CD4-positive, alpha-beta T cell treated with Interleukin-12 subunit alpha and Interleukin-12 subunit beta, for 1 hour (primary cell): ENCODE measurements at places on chromosomes 6 and 20.
A peak's percentile ranks its signal among the peaks of the same experiment; 100 is the strongest.

- no peak for DNase-seq
Observed at GRCh38 chr20:54364365-54364764, 111.0 kb upstream of the DOK5 start.

DNA sequence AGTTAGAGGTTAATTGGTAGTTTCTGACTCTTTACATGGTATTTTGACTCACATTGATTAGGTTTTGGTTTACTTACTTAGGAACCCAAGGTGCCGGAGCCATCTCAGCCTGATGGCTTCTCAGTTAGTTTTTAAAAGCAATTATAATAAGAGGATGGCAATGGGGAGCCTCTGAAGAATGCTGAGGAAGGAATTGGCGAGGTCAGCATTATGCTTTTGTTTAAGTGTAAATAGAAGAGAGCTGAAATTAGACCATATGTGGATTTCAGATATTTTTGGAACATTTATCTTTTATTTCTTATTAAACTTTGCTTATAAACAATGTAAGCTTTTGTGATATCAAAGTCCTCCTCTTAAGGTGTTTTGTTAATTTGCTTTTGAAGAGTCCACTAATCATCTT is 77.8 kb downstream of the PLCB4 start:
- no peak for DNase-seq

GRCh38 chr20:40008177-40008576 is 680.9 kb downstream of the MAFB start:
- DNase-seq = no peak

DNA sequence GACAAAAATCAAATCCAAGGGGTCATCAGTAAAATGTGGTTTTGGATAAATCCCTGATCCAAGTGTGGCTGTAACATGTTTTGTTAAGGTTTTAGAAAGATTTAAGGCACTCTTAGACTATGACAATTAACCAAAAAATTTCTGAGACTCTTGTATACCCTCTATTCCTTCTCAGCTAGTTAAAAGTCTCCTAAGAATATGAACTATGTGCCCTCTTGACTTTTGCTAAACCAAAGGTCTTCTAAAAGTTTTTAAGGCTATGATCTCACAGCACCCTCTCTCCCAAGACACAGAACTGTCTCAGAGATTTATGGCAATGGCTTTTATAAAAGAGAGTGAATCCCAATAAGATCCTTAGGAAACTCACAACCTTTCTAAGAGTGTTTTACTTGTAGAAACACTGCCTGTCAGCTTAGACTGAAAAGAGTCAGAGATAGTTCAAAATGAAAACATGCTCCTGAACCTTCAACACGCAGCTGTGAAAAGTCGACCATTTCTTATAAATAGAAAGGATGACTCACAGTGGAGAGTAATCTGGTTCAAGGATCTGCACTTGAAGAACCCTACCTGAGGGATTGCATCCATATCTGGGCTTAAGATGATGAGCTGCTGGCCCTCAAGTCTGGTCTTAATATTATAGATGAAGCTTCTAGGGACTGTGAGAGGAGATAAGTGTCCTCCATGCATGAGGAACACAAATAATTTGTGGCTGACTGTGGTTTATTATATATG is 388.4 kb upstream of the GJE1 start:
- no peak for DNase-seq

DNA sequence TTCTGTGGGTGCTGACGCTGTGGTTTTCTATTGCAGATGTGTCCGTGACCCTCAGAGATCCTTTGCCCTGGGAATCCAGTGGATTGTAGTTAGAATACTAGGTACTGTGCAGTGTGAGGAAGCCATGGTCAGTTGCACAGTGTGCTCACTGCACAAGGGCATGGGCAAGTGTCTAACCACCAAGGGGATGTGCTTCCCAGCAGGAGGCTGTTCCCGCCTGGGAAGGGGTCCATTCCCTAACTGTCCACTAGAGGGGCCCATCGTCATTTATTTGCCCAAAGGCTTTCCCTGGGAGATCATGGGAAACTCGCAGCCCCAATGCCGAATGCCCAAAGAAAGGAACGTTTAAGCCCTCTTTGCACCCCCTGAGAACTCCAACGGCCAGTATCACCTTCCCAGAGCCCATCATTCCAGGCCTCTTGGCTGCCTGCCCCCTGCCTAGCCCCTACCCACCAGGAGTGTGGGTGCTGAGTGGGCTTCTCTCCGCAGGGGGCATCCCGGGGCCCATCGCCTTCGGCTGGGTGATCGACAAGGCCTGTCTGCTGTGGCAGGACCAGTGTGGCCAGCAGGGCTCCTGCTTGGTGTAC is 26.2 kb downstream of the SLCO4A1 start:
- DNase-seq = peak; percentile 59

DNA sequence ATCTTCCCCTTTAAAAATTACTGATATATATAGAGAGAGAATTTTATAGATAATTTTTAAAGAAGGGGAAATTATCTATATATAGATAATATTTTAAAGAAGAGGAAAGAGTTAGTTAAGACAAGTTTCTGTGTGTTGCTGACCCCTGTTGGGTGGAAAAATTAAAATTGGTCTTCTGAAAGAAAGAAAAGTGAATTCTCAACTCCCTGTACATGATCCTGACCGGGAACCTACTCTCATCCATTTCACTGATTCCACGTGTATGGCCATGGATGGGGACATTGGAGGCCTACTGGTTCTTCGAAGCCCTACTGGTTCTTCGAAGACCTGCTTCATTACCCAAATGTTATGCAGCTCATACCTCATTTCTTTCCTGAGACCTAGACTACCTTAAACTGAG is 53.0 kb upstream of the TCF21 start:
- no peak for DNase-seq

DNA sequence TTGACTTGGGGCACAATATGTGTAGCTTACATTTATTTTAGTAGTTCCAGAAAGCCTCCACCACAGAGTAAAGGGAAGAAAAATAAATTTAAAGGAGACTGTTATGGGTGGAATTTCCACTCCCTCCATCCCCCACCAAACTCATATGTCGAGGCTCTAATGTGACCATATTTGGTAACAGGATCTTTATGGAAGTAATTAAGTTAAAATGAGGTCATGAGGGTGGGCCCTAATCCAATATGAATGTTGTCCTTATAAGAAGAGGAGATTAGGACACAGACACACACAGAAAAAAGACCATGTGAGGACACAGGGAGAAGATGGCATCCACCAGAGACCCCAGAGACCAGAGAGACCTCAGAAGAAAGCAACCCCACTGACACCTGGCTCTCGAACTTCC is 189.7 kb downstream of the EDN1 start:
- no peak for DNase-seq

DNA sequence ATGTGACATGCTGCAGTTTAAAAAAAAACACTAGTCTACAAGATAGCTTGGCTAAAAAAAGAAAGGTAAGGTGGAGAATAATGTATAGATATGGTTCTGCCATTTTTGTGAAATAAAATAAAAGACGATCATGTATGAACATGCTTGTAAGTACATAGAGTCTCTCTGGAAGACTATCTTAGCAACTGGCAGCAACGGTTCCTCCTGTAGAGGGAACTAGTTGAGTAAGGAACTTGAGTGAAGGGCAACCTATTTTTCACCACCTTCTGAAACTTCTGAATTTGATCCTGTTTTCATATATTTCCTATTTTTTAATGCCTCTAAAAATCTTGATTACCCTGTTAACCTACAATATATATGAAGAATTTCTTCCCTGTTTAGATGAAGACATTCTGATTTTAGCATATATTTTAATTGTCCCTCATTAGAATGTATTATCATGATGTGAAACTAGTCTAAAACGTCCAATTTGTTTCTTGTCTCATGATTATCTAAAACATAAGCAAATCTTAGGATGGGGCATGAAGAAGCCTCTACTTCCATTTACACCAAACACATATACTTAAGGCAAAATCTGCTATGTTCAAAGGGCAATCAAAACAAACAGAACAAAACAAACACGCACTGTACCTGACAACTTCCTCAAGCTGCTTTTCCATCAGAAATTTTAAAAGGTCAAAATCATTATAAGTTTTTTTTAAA is 202.5 kb downstream of the ISM1 start:
- no peak for DNase-seq

- DNase-seq = no peak
Observed at GRCh38 chr6:34020807-34021553, 124.9 kb downstream of the GRM4 start.

- DNase-seq = no peak
Observed at GRCh38 chr6:23388086-23388783, 737.8 kb upstream of the NRSN1 start.

GRCh38 chr20:45701873-45702272 is at the start of gene WFDC13:
Gene WFDC13, plus strand, starts transcription at chr20:45702038. Its CDS starts 86 bp downstream, at chr20:45702124.
- DNase-seq = no peak

GRCh38 chr20:43665466-43666176 is 1.3 kb upstream of the MYBL2 start:
- no peak for DNase-seq

DNA sequence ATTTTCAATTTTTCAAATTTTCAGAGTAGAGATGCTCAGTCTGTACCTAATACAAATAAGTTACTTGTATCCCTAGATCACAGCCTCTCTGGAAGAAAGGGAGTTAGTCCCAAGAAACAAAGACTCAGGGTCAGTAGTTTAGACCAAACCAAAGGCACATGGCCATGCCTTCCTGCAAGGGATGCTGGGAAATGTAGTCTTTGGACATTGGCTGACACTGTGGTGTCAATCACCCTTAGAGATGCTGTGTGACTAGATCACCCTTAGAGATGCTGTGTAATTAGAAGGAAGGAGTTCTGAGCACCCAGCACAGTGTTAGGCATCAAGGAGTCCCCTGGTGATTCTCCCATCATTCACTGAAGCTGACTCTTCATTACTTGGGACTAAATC is 202.1 kb downstream of the NFATC2 start:
- DNase-seq = no peak

DNA sequence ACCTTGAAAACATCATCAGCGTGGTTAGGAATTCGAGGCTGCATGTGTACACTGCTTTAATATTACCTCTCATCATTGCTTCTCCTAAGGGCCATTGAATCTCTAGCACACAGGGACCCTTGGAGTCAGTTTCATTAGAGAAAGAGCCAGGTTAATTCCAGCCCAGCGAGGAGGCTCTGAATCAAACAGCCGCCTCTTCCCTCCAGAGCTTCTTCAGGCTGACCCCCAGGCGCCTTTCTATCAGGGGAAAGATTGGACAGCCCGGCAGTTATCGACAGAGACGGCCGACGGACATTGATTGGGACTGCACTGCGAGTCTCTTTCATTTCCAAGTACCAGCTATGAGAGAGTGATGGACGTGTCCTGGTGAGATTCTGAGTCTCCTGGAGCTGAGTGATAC is 159.2 kb downstream of the ANKRD60 start:
- no peak for DNase-seq

- DNase-seq = no peak
Observed at GRCh38 chr6:113190170-113190569, 667.0 kb upstream of the MARCKS start.

DNA sequence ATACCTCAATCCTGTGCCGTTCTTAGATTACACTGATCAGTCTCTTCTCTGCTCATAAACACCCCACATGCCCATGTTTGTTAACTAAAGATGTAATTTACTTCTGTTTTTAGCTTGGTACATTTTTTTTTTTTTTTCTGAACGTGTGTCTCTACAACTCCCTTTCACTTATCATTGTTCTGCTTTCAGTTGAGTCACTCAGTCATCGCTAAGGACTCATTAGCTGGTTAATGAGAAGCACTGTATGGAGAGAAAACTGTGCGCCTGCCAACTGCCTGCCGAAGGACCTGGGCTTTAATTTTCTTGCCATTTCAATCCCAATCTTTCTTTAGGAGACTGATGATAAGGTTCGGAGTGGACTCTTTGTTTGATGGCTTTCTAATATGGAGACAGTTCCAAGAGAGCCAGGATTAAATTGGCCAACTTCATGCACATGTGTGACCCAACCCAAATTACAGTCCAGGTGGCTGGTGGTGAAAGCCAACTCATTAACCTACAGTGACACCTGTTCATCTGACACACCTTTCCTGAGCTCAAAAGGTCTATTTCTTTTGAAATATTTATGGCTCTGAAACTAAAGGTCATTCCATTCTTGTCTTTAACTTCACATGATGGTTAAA is 334.1 kb downstream of the BCKDHB start:
- no peak for DNase-seq

DNA sequence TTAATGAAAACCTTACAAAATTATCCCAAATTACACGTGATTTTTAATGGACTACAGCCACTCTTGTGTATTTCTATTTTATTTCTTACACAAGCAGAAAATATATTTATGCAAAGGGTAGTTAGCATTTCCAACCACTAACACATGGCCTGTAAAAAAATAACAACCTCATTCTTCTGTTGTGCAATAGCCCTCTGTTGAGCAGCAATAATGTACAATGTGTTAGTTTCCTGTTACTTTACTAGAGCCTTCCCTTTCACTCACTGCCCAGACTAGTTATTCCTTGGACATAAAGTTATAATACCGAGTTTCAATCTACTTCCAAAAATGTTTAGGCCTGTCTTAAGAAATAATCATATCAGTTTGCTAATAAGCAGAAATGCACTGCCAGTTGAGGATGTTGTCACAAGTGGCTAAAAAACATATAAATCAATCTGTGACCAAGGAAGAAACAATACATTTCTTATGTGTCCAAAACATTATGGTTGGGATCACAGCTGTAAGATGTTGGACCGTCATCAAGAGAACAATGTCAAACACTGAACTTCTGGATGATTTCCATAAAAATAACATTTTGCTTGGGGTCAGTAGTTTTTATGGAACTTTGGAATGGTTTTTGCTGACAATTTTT is 73.6 kb upstream of the RNF146 start:
- DNase-seq = no peak

GRCh38 chr6:116003668-116004067 is 57.0 kb downstream of the FRK start:
- no peak for DNase-seq

- DNase-seq = no peak
Observed at GRCh38 chr20:54355631-54356280, 119.6 kb upstream of the DOK5 start.

DNA sequence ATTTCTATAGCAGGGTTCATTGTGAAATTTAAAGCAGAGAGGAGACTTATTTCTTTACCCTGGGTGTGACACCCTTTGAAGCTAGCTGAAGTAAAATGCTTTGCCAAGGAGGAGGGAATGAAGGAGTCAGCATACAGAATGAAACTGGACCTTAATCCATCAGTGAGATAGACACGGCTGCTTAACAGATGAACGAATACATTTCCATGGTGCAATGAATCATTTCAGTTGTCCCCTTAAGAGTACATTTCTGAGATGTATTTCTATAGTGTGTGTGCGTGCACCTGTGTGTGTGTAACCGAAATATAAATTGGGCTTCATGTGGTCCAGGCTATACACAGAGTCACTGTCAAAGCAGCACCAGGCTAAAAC is 73.8 kb upstream of the CD93 start:
- no peak for DNase-seq

GRCh38 chr6:113464960-113465359 is 392.2 kb upstream of the MARCKS start:
- no peak for DNase-seq

- no peak for DNase-seq
Observed at GRCh38 chr6:165685302-165685701, 22.3 kb upstream of the PDE10A start.
